A549 treated with dexamethasone at 1 μM for 4 hours (cell line): ENCODE measurements at places on chromosomes 7 and 10. TPM values are rescaled to one million over a fixed set of nuclear protein-coding genes. Genes with fewer than 3 reads are reported as not detected.

The SLC25A40 gene
- 4.4 to 8.5 TPM (median 7.3 TPM) in 5 replicates for total RNA-seq

The CCL26 gene
- 6.7 to 11.1 TPM (median 7.7 TPM) in 5 replicates for total RNA-seq

The IGFBP3 gene
- total RNA-seq: 119 to 192 TPM (median 156 TPM) in 5 replicates

The ARPC1A gene
- 126 to 133 TPM (median 132 TPM) in 5 replicates for total RNA-seq

The EN2 gene
- total RNA-seq: 0.61 to 1.1 TPM (median 0.90 TPM) in 5 replicates

The SSMEM1 gene
- total RNA-seq: not detected in 5 replicates

The TMEM236 gene
- total RNA-seq: 0.04 to 0.05 TPM (median 0.05 TPM) in 3 of 5 replicates, not detected in the others

The GNAT3 gene
- not detected in 5 replicates for total RNA-seq

The CREB5 gene
- 3.5 to 5.9 TPM (median 4.4 TPM) in 5 replicates for total RNA-seq

The PKD1L1 gene
- total RNA-seq: 0.03 to 0.36 TPM (median 0.21 TPM) in 4 of 5 replicates, not detected in the other

The WAC gene
- 63.6 to 89.7 TPM (median 79.3 TPM) in 5 replicates for total RNA-seq

The ZNF485 gene
- 1.7 to 2.2 TPM (median 2.1 TPM) in 5 replicates for total RNA-seq

The CYP3A4 gene
- 0.05 to 0.14 TPM (median 0.08 TPM) in 4 of 5 replicates, not detected in the other for total RNA-seq

The KCNMA1 gene
- total RNA-seq: 38.0 to 72.8 TPM (median 60.1 TPM) in 5 replicates

The PRKCQ gene
- 3.9 to 4.5 TPM (median 4.2 TPM) in 5 replicates for total RNA-seq

The SH2D4B gene
- 0.05 to 0.19 TPM (median 0.07 TPM) in 5 replicates for total RNA-seq

The MINDY4 gene
- 2.1 to 2.6 TPM (median 2.4 TPM) in 5 replicates for total RNA-seq

The SPDYE5 gene
- total RNA-seq: not detected in 5 replicates

The GPR158 gene
- 0.02 to 0.06 TPM (median 0.04 TPM) in 5 replicates for total RNA-seq

The RBM17 gene
- total RNA-seq: 108 to 125 TPM (median 122 TPM) in 5 replicates

The OPN4 gene
- 0.04 TPM in 1 of 5 replicates, not detected in the others for total RNA-seq

The MYPN gene
- 2.0 to 3.4 TPM (median 2.5 TPM) in 5 replicates for total RNA-seq

The GPR26 gene
- total RNA-seq: not detected in 5 replicates

The MRC1 gene
- 0.01 to 0.04 TPM (median 0.02 TPM) in 4 of 5 replicates, not detected in the other for total RNA-seq

The MTERF1 gene
- 12.0 to 14.7 TPM (median 13.6 TPM) in 5 replicates for total RNA-seq

The ENTPD1 gene
- total RNA-seq: 0.06 to 0.20 TPM (median 0.15 TPM) in 4 of 5 replicates, not detected in the other

The ANKRD7 gene
- total RNA-seq: 0.11 to 0.57 TPM (median 0.30 TPM) in 5 replicates

The NRP1 gene
- 63.7 to 98.6 TPM (median 87.4 TPM) in 5 replicates for total RNA-seq

The LRIT1 gene
- total RNA-seq: not detected in 5 replicates

The TRIM56 gene
- total RNA-seq: 9.8 to 19.3 TPM (median 17.2 TPM) in 5 replicates

The PAX2 gene
- total RNA-seq: 0.15 to 0.30 TPM (median 0.19 TPM) in 5 replicates

The PHKG1 gene
- total RNA-seq: 0.39 to 0.77 TPM (median 0.54 TPM) in 5 replicates

The RASSF4 gene
- total RNA-seq: 3.8 to 6.1 TPM (median 5.0 TPM) in 5 replicates

The MMD2 gene
- total RNA-seq: not detected in 5 replicates

The TMEM140 gene
- total RNA-seq: 0.64 to 1.3 TPM (median 1.1 TPM) in 5 replicates

The FXYD4 gene
- not detected in 5 replicates for total RNA-seq

The ARL4A gene
- 55.9 to 67.8 TPM (median 58.0 TPM) in 5 replicates for total RNA-seq

The CRHR2 gene
- 0.05 to 0.07 TPM (median 0.05 TPM) in 4 of 5 replicates, not detected in the other for total RNA-seq

The TMEM213 gene
- total RNA-seq: not detected in 5 replicates

The CLDN3 gene
- total RNA-seq: 1.3 to 3.6 TPM (median 3.0 TPM) in 5 replicates

The ZNF277 gene
- 12.0 to 14.8 TPM (median 13.9 TPM) in 5 replicates for total RNA-seq

The ZC3HAV1L gene
- total RNA-seq: 4.2 to 10.5 TPM (median 8.9 TPM) in 5 replicates

The PANK1 gene
- 5.6 to 7.8 TPM (median 6.5 TPM) in 5 replicates for total RNA-seq

The KIAA1217 gene
- 1.0 to 1.9 TPM (median 1.4 TPM) in 5 replicates for total RNA-seq

The GCK gene
- not detected in 5 replicates for total RNA-seq

The ITIH5 gene
- total RNA-seq: 0.04 to 0.14 TPM (median 0.08 TPM) in 5 replicates

The RBP3 gene
- total RNA-seq: not detected in 5 replicates

The STOX1 gene
- total RNA-seq: 0.61 to 0.94 TPM (median 0.73 TPM) in 5 replicates

The DENND2A gene
- total RNA-seq: 0.59 to 1.1 TPM (median 0.78 TPM) in 5 replicates

The SDK1 gene
- 0.50 to 0.98 TPM (median 0.68 TPM) in 5 replicates for total RNA-seq

The ACSM6 gene
- total RNA-seq: 0.06 TPM in 1 of 5 replicates, not detected in the others

The FAM13C gene
- 0.07 to 0.32 TPM (median 0.14 TPM) in 4 of 5 replicates, not detected in the other for total RNA-seq

The MRLN gene
- total RNA-seq: not detected in 5 replicates

The SEMA3D gene
- total RNA-seq: 0.04 to 0.10 TPM (median 0.07 TPM) in 5 replicates

The COL28A1 gene
- 0.43 to 0.85 TPM (median 0.60 TPM) in 5 replicates for total RNA-seq

The MACROH2A2 gene
- total RNA-seq: 24.6 to 28.5 TPM (median 26.8 TPM) in 5 replicates
